ENCODE measurements at places on chromosomes 2 and 18. TPM values are rescaled to one million over a fixed set of nuclear protein-coding genes. Genes with fewer than 3 reads are reported as not detected.

GRCh38 chr2:136131961-136132824, 14.2 kb upstream of the CXCR4 start:
- DNase-seq, result no peak

The SEPTIN10 gene
- total RNA-seq, result 88.3 TPM

- no peak for DNase-seq
Measured at GRCh38 chr2:196427986-196428634, 211.4 kb upstream of the CCDC150 start.

The TLX2 gene
- not detected for total RNA-seq

- no peak for DNase-seq
Measured at GRCh38 chr18:70160073-70160678, 45.3 kb downstream of the RTTN start.

DNA sequence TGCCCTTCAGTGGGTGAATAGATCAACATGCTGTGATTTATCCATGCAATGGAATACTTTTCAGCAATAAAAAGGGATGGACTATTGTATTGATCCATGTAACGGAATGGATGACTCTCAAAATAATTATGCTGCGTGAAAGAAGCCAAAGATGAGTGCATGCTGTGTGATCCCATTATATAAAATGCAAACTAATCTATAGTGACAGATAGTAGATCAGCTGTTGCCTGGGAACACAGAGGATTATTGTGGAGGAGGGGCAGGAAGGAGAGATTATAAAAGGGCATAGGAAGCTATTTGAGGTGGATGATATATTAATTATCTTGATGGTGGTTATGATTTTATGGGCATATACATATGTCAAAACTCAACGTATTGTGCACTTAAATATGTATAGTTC, 55.5 kb upstream of the ADAM23 start:
- DNase-seq, result no peak

GRCh38 chr2:195636890-195637289, 20.1 kb upstream of the SLC39A10 start:
- DNase-seq, result no peak

The MYL12A gene
- 410 TPM for total RNA-seq

The ITGB6 gene
- total RNA-seq, result not detected

GRCh38 chr18:55422456-55423180, 165.4 kb downstream of the TCF4 start:
- no peak for DNase-seq

The SPC25 gene
- not detected for total RNA-seq

GRCh38 chr2:17719562-17720371, 33.8 kb downstream of the SMC6 start:
- DNase-seq, result no peak

Measured in posterior vena cava (tissue), 2 donors.